Renal pelvis (tissue), 12 donors: ENCODE measurements at places on chromosomes 6 and 20. TPM values are rescaled to one million over a fixed set of nuclear protein-coding genes. Genes with fewer than 3 reads are reported as not detected.
A peak's percentile ranks its signal among the peaks of the same experiment; 100 is the strongest.

DNA sequence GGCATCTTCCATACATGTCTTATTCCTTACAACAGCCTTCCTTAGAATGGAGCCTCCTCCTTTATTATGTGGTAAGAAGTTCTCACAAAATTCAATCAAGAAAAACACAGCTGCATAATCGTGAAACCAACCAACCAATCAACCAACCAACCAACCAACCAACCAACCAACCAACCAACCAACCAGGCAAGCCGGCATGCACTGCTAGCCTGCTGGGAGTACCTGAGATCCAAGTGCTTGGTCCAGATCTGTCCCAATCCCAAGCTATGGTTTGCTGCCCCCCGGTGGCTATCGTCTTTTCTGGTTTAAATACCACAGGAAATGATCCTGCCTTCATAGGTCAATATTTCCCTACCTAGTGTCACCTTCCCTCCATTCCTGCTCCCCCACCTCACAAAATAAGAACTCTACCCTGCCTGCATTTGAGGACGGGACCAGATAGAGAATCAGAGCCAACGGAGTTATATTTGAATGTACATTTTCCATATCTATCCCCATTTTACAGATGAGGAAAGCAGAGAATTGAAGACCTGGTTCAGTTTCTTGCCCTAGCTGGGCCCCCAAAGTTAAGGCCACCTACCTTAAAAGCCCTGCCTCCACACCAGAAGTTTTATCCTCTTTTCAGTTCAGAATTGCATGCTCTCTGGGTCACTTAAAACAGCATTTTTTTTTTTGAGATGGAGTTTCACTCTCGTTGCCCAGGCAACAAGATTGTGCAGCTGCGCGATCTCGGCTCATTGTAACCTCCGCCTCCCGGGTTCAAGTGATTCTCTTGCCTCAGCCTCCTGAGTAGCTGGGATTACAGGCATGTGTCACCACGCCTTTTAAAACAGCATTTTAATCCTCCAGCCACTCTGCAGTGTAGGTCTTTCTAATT lies 27.1 kb downstream of the RAB44 start:
- peak; percentile 57 for DNase-seq

C2 gene
- 4.5 TPM for polyA plus RNA-seq

GRCh38 chr6:134523903-134524650 lies 206.2 kb upstream of the SGK1 start:
- no peak for DNase-seq

TP53TG5 gene
- 1.3 TPM for polyA plus RNA-seq

TBX18 gene
- polyA plus RNA-seq: 9.6 TPM

DNA sequence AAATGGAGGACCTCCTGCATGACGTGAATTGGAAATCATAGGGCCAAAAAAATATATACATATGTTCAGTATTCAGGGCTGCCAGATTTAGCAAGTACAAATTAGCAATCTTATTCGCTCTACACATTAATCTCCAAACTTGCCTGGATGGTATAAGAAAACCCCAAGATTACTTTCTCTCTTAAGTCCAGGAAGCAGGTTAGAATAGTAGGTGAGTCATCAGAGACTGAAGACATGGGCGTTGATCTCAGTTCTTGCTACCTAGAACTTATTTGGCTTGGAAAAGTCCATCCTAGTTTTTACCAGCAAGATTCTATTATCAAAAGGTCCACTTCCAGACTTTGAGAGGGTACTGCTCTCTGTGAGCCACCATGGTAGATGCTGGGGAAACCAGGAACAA lies 47.4 kb downstream of the GPR63 start:
- no peak for DNase-seq

DNA sequence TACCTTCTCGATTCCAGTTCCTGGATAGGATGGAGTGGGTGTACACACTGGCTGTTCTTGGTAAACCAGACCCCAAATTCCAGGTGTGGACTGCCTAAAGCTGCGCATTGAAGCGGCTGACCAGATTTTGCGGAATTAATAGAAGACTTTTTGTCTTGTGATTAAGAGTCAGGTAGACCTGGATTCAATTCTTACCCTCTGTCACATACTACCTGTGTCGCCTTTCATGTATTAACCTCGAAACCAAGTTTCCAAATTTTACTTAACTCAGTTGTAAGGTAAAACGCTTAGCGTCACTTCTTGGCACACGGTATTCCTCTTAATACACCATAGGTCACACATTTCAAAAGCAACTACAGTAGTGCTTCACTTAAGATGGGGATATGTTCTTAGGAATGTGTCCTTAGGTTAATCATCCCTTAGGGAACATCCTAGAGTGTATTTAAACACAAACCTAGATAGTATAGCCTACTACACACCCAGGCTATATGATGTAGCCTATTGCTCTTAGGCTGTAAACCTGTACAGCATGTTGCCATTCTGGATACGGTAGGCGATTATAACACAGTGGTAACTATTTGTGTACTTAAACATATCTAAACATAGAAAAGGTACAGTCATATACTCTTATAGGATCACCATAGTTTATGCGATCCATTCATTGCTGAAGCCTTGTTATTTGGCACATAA lies 733 bp upstream of the GOPC start:
- no peak for DNase-seq

GRCh38 chr6:47047479-47048407 lies 5.6 kb upstream of the ADGRF1 start:
- DNase-seq: peak; percentile 90

DLL1 gene
- polyA plus RNA-seq: 10.8 TPM

RNF39 gene
- 1.0 TPM for polyA plus RNA-seq

GRCh38 chr6:137787016-137787415 lies 80.0 kb upstream of the TNFAIP3 start:
- no peak for DNase-seq

DNA sequence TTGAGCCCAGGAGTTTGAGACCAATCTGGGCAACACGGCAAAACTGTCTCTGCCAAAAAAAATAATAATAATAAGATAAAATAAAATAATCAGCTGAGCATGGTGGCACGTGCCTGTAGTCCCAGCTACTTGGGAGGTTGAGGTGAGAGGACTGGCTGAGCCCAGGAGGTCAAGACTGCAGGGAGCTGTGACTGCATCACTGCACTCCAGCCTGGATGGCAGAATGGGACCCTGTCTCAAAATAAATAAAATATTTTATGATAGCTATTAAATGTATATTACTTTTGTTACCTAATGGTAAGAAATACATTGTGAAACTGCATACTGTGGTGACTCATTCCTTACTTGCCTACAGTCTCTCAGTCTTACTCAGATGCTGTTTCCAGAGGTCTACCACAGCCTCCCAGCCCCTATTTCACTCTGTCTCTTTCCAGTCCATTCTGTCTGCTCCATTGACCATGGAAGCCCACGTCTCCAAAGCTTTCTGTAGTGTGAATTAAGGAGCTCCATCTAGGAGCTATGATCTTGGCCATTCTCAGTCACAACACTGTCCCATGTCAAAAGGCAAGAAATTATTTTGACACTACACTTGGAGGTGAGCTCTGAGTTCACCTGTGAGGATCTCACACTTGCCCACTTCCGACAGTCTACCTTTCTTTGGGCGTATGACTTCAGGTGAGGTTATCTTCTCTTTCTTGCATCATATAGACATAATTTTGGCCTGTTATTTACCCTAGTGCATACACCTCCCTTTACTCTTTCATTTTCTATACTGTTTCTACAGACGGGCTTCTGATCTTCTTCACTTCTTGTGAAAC lies 22.4 kb upstream of the SNX9 start:
- no peak for DNase-seq

DNA sequence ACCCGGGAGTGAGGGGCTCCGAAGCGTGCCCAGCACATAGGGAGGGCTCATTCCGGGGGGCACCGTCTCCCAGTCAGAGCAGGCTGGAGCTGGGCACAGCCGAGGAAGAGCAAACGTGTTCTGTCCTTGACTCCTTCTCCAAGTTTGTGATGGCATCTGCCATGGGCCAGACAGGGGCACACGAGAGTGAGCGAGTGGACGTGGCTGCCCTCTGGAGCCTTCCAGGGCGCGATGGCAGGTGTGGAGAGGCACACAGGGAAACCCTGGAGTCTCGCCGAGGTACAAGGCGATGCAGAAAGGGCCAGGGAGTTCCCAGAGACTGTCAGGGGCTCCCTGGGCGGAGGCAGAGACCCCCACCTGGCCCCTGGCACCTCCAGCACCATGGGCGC lies 9.9 kb upstream of the GATA5 start:
- no peak for DNase-seq
